ENCODE measurements at places on chromosomes 16 and 17.

DNA sequence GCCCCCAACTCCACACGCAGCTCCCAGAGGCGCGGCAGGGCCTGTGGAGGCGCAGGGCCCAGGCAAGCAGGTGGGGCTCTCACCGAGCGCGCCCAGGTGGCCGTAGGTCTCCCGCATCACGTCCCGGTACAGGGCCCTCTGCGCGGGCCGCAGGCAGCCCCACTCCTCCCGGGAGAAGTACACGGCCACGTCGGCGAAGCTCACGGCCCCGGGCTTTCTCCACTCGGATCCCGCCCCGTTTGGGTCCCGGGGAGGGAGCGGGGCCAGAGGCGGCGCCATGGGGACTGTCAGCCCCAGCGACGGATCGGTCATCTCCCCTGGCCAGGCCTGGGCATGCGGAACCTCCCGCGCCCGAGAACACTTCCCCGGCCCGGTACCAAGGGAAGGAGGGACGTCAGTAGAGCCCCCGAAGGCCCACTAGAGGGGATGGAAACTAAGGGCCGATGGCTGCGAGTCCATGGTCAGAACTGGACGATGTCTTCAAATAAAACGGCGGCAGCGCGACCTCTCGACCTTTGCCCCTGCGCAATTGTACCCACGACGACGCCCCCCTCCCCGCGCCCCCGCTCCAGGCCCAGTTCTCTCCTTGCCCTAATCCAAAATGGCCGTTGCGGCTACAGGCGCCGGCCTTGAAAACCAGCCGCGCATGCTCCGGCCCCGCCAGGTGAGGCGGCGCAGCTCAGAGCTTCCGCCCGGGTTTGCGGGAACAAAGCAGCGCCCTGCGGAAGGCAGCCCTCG is at the start of gene ZNF747:
TSS of gene ZNF747 (minus strand) at position 491 of the 738 bp plus-strand sequence. CDS start at position 312, 179 bp downstream.
- peak; percentile 45 for DNase-seq

DNA sequence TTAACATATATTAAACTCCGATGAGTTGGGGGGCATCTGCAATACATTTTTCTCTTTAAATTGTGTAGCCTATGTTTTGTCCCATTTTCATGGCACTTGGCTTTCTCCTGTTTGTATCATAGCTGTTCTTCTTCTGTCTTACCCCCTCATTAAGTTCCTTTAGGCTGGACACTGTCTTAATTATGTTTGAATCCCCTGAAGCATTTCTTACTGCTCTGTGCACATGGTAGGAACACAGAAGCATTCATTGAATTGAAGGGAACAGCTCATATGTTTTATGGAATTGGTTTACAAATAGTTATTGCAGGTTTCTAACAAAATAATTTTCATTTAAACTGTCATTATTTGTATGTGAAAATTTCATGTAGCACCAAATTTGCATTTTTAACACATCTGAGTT is 176.8 kb downstream of the TANC2 start:
- no peak for DNase-seq

GRCh38 chr17:79220713-79221291 is 146.2 kb downstream of the ENGASE start:
- no peak for DNase-seq

DNA sequence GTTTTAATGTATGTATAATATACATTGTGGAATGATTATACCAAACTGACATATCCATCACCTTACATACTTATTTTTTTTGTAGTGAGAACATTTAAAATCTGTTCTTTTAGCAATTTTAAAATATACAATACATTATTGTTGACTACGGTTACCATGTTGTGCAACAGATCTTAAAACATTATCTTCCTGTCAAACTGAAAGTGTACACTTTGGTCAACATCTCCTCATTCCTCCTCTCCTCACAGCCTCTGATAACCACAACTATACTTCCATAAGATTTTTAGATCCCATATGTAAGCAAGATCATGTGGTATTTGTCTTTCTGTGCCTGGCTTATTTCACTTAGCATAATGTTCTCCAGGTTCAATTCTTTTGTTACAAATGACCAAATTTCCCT is 7.5 kb upstream of the DNAJA2 start:
- DNase-seq, result no peak

DNA sequence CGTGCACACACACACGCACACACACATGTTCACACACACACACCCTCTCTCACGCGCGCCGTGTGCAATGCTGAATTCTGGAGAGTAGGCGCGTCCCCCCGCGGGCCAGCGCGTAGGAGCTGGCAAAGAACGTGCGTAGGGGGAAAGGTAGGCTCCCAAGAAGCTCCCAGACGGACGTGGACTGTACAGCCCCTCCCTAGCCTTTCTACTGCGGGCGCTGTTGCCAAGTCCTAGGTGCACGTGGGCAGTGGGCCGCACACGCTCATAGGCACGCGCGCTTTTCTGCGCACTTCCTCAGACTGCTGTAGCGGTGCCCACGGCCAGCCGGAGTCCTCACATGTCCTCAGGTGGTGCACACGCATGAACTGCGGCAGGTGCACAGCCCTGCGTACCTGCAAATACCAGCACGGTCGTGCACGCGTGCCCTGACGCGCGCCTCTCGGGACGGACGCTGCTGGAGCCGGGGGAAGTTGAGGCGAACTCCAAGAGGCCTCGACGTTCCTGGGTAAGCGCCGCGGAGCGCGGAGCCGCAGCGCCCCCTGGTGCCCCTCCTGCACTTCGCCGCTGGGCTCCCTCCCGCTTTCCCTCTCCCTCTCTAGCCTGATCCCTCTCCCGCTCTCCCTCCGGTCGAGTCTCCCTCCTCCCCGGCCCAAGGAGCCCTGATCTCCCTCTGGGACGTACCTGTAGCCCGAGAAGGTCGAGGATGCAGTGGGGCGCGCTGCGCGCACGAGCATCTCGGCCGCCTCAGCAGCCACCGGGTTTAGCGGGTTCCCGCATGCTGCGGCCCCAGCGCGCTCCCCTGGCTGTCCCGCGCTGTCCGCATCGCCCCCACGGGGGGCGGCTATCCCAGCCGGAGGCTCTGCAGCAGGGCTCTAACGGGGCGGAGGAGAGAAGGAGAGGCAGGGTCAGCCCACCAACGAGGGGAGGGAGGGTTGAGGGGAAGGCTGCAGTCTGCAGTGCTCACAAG is 749 bp downstream of the GRIN2A start:
- no peak for DNase-seq

- no peak for DNase-seq
Measured at GRCh38 chr16:47492428-47493377, 31.6 kb downstream of the PHKB start.

- no peak for DNase-seq
Measured at GRCh38 chr17:9475101-9475658, 100.4 kb downstream of the STX8 start.

DNA sequence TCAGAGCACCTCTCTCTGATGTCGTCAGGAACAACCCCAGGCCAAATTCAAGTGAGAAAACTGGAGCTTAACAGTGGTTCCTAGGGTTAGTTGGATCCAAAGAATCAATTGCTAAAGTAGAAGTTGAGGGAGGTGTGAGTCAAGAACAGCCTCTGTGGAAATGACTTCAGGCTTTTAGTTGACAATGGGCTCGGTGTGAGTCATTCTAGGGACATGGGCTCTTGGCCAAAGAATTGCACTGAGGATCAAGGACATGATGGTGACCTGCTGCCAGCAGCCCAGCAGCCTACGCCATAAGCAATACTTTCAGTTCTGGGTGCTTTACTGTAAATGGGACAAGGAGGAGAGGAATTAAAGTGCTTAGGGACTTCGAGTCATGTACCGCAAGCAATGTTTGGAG is 32.1 kb upstream of the SMURF2 start:
- DNase-seq, result peak; percentile 90

DNA sequence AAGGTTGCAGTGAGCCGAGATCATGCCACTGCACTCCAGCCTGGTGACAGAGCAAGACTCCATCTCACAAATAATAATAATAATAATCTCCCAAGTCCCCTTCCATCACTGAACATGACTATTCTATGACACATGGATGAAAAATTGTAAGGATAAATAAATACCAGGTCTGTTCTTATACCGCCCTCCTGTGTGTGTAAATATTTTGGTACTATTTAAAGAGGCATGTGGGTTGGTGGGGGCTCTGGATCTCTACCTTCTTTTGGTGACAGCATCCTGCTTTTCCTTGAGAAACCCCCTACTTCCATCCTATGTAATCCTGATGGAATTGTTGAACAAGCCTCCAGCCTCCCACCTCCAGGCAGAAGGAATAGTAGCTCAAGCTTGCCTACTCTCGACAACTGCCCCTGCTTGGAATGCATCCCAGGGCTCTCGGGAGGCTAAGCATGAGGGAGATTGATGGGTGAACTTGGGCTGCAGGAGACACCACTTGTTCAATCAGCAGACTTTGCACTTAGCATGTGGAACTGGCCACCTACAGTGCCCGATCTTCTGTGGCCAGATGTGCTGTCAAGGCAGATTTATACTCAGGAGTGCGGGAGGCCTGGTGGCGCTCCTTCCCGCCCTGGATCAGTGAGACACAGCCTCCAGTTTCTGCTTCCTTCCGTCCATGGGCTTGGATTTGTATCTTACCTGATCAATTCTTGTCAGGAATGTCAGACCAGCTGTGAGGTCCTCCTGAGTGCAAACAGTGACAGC is 287.4 kb downstream of the SLC39A11 start:
- no peak for DNase-seq

- DNase-seq, result no peak
Measured at GRCh38 chr16:30535106-30535776, 583 bp upstream of the ZNF747 start.

DNA sequence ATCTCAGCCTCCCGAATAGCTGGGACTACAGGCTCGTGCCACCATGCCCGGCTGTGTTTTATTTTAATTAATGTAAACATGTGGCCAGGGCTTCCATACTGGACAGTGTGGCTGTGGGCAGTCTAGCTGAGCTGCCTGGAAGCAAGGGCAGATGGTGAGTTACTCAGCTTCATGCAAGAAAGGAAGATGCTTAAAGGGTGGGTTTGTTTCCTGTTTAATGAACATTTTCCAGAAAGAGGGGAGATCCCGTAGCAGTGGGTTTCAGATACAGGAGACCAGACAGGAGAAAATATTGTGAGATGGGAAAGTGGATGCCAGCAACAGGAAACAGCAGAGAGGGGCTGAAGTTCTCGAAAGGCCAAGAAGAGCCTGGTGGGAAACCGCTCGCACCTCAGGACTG is 7.3 kb downstream of the MAPK8IP3 start:
- no peak for DNase-seq

DNA sequence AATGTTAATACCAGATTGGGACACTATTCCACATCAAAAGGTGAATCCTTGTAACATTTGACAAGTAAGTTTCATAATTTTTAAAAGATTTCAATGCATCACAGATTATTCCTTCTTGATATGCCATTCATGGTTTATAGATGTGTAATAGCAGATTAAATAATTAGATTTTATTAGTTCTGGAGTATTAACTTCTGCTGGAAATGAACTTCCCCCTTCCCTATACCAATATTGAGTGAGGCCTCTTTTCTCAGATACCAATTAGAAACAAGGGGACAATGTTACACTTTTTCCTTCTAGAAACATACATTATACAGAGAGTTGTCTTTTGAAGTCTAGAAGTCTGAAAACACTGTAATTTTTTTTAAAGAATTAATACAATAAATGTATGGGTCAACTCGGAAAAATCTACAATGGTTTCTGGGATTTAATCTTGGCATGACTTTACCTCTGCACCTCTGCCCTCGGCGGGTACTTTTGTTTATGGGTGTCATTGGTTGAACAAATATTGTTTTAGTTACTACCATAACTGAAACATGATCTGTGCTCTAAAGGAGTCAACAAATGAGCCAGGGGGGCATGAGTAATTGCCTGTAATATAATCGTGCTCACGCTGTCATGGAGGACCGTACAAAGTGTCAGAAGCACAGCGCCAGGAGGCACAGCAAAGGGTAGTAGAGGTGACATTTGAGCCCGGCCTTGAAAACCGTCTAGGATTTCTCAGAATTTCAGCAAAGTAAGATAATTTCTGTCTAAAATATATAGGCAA is 8.2 kb downstream of the LRRC37B start:
- no peak for DNase-seq

DNA sequence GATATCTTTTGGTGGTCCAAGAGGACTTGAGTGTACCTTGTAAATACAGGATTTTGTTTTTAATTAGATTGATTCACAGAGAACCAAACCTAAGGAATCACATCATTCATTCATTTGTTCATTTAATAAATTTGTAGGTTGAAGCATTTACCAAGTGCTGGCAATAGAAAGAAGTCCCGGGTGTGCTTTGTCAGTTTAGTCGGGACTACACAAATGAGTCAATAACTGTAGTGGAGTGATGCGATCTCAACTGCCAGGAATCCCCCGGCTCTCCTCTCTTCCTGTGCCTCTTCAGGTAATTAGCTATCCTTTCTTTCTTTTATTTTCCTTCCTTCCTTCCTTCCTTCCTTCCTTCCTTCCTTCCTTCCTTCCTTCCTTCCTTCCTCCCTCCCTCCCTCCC is 1.4 kb upstream of the WWOX start:
- no peak for DNase-seq

DNA sequence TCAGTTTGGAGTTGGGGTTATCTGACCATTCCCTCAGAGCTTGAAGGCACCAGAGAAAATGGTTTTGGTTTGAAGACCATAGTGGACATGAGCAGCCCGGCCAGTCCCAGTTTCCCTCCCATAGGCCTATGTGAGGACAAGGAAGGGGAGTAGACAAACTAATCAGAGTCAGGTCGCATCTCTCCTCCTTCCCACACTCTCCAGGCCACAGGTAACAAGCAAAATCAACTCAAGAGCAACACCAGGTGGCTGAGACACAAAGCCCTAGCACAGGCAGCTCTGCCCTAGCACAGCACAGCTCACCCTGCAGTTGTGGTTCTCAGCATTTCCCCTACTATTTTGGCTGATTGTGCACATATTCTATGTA is 7.2 kb downstream of the SUPT4H1 start:
- DNase-seq, result no peak

DNA sequence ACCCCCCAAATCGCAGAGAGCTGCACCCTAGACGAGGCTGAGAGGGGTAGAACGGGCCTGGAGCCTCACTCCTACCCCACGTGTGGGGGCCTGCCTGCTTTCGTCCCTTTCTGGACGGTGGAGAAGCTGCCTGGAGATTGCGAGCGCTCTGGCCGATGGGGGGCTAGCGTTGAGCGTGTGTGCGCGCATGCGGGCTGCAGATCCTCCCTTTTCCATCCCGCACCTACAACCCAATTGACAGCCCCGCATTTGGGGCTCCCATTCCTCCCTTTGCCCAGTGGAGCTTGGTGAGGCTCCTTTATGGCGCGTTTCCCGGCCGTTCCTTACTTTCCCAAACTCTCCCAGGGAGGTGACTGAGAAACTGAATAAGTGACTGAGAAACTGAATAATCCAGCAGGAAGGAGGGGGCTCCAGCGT is 907 bp upstream of the ESRP2 start:
- no peak for DNase-seq

DNA sequence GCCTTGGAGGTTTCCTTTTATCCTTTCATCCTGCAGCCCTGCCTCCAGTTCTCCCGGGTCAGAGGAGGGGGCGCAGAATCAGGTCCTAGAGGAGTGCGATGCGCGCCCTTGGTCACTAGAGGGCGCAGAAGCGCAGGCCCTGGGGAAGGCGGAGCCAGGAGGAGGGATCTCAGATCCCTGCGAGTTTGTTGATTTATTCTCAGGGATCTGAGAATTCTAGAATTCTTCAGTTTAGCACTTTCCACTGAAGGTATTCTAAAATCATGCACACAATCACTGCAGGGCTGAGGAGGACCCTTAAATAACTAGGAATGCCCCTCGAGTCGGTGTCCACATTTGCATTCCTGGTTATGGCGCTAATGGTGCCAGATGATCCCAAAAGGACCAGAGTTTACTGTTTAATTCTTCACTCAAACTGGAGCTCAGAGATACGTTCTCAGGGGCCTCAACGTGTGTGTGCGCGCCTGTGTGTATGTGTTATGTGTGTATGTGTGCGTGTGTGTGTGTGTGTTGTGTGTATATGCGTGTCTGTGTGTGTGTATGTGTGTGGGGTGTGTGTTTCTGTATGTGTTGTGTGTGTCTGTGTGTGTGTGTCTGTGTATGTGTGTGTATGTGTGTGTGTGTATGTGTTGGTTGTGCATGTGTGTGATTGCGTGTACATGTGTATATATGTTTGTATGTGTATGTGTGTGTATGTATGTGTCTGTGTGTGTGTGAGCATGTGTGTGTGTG is 6.9 kb upstream of the ELAC2 start:
- peak; percentile 9 for DNase-seq

All from RCC 7860 (cell line).